COLO829 (cell line): ENCODE measurements at places on chromosomes 5 and 9.
A peak's percentile ranks its signal among the peaks of the same experiment; 100 is the strongest.

DNA sequence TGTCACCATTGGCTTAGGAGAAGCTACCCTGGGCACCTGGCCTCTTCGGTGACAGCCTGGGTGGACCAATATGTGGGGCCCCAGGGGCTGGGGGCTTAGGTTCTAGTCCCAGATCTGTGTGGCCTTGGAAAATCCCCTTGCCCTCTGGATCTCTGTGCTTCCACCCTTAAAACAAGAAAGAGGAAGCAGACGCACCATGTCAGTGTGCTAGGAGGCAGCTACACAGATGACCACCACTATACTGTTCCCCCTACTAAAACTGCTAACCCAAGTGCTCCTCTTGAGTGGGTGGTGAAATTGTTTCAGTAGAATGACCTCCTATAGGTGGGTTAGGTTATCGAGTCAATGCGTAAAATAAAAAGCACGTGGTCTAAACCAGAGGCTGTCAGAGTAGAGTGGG is 31.0 kb downstream of the AFAP1L1 start:
- DNase-seq: no peak

GRCh38 chr5:157187046-157187754 is 6.6 kb downstream of the ITK start:
- no peak for DNase-seq

DNA sequence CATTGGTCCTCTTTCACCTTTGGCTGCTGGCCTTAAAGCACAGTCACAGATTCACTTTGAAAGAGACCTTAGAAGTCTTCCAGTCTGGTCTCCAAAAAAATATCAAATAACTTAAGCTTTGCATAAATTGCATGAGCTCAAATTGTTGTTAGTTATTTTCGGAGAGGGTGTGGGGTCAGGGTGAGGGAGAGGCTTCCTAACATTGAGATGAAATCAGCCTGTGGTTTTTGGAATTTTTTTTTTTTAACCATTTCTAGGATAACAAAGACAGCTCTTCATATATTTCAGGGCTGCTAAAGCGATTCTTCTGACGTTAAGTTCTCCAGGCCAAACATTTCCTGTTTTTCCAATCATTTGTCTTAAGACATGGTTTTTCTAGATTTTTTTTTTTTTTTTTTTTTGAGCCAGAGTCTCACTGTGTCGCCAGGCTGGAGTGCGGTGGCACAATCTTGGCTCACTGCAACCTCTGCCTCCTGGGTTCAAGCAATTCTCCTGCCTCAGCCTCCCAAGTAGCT is 4.5 kb downstream of the OCLN start:
- DNase-seq: peak; percentile 21

GRCh38 chr5:163434401-163434866 is 3.0 kb upstream of the CCNG1 start:
- no peak for DNase-seq

DNA sequence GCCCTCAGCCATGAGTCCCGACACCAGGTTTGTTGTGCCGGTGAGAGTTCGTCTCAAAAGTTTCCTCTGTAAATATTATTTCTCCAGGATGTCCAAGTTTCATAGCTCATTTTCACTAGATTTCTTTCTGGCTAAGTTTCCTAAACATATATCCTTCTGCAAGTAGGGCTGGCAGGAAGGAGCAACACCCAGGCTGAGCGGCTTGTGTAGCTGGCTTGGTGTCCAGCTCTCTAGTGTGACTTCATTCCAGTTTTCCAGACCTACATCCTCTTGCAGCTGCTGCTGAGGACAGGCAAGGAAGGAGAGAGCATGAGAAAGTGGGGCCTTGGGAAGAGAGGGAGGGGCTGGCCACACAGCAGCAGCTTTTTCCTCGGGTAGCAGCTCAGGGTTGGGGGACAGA is 80.3 kb downstream of the FGF1 start:
- DNase-seq: no peak

- DNase-seq: peak; percentile 57
Observed at GRCh38 chr5:169650701-169651331, 13.7 kb downstream of the DOCK2 start.

DNA sequence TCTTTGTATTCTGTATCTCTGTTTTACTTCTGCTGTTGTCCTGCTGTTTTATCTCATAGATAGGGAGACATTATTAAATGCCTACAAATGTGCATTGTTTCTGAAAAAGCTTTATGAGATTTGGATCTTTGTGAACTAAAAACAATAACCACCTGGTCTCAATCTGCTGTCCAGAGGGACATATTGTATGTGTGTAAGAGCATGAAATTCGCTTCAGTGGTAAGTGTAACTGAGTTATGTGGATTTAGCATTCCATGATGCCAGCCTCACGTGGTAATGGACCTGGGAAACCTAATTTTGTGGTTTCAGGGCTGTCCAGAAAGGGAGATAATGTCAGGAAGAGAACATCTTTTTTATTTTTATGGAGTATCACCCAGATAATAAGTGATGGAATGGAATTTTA is 119.3 kb downstream of the GDNF start:
- no peak for DNase-seq

- DNase-seq: no peak
Observed at GRCh38 chr9:137439158-137439714, 1.9 kb downstream of the ENTPD8 start.

DNA sequence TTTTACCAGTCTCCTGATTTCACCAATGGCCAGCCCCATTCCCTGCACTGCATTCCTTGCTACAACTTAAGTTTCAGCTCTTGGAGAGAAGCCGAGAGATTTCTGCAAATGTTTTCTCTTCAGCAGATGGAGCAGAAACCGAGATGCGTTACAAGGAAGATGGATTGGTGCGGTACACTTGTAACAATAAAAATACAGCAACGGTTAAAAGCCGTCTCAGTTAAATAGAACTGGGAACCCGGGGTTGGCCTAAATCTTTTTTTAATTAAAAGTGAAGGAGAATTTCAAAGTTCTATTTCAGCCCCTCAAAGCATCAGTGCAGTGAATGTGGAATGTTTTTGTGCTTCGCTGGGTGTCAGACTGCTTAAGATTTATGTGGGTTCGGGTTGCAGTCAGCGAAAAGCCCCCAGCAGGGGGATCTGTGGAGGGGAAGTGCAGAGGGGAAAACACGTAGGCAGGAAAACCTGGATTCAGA is 19.8 kb downstream of the BRINP1 start:
- no peak for DNase-seq

DNA sequence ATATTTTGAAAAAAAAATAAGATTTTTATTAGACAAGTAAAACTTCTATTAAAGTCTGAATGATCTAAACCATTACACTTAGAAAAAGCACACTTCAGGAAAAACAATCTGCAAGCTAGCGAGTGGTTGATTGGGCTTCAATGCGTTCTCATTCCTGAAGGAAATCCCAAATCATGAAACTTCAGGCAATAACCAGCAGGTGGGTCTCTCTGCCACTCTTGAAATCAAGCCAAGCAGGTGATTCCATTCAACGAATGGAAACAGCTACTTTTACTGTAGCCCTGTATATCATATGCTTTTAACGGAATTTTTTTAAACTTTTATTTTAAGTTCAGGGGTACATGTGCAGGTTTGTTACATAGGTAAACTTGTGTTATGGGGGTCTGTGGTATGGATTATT is 234.5 kb upstream of the TRPM3 start:
- DNase-seq: no peak

DNA sequence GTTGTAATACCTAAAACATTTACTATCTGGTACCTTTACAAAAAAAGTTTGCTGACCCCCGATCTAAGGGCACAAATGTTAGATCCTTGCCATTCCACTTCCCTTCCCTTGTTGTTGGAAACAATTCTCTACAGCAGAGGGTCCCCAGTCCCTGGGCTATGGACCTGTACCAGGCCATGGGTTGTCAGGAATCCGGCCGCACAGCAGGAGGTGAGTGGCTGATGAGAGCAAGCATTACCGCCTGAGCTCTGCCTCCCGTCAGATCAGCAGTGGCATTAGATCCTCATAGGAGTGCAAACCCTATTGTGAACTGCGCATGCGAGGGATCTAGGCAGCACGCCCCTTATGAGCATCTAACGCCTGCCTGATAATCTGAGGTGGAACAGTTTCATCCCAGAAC is 248.5 kb downstream of the AP3B1 start:
- no peak for DNase-seq

- no peak for DNase-seq
Observed at GRCh38 chr9:84059936-84060335, 79.3 kb downstream of the RMI1 start.

- peak; percentile 66 for DNase-seq
Observed at GRCh38 chr9:69822116-69822750, 1.6 kb downstream of the CFAP95 start.

DNA sequence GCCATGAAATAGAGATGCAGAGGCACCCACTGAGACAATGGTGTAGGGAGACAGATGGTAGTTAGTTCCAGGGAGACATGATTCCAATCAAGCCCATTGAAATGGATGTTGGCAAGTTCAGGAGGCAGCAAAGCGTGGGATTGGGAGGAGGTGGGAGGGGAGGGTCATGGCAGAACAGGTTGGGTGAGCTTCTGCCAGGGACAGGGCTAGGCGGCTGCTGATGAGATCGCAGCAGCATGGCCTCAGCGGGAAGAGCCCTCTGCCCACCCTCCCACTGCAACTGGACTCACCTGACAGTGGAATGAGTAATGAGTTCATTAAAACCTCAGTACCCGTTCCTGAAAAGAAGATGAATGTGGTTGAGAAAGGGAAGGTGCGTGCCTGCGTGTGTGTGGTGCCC is 418.2 kb downstream of the CDK5RAP2 start:
- DNase-seq: no peak
